ENCODE measurements at places on chromosomes 5 and 9. TPM values are rescaled to one million over a fixed set of nuclear protein-coding genes. Genes with fewer than 3 reads are reported as not detected.

Gene MEIKIN
- not detected for total RNA-seq

Gene PFN3
- total RNA-seq, result not detected

Gene PCDHB13
- 1.4 TPM for total RNA-seq

Gene RIC1
- 34.2 TPM for total RNA-seq

Gene ZNF483
- total RNA-seq, result 1.8 TPM

Gene MLANA
- total RNA-seq, result not detected

Gene PCDH1
- 94.4 TPM for total RNA-seq

Gene GPX8
- total RNA-seq, result 18.7 TPM

Gene PLCXD3
- total RNA-seq, result 0.51 TPM

Gene C6
- not detected for total RNA-seq

Gene CCL28
- 1.2 TPM for total RNA-seq

Gene BTNL9
- 0.05 TPM for total RNA-seq

Gene IFNK
- total RNA-seq, result not detected

Gene CMYA5
- 0.05 TPM for total RNA-seq

Gene TJP2
- total RNA-seq, result 177 TPM

Gene NDUFS4
- 87.8 TPM for total RNA-seq

Gene ELOVL7
- 0.09 TPM for total RNA-seq

Gene TLN1
- 250 TPM for total RNA-seq

Gene SPOCK1
- 7.0 TPM for total RNA-seq

Gene AQP7
- total RNA-seq, result not detected

Gene ALDH1A1
- 1,650 TPM for total RNA-seq

Gene TIMD4
- not detected for total RNA-seq

Gene PRELID2
- 27.9 TPM for total RNA-seq

Gene LCN9
- not detected for total RNA-seq

Gene SAPCD2
- 36.3 TPM for total RNA-seq

Gene CBY3
- total RNA-seq, result not detected

Gene CTXN3
- total RNA-seq, result not detected

Gene OR5C1
- not detected for total RNA-seq

Gene MARCOL
- not detected for total RNA-seq

Gene CDX1
- total RNA-seq, result not detected

Gene CCDC183
- 0.37 TPM for total RNA-seq

Gene PGM5
- total RNA-seq, result 128 TPM

Gene MSMP
- 66.8 TPM for total RNA-seq

Gene SMC2
- 15.5 TPM for total RNA-seq

Gene MCC
- 35.5 TPM for total RNA-seq

Gene F2RL1
- total RNA-seq, result 30.0 TPM

Gene EIF4E1B
- total RNA-seq, result not detected

Gene TAL2
- not detected for total RNA-seq

Gene CCNO
- not detected for total RNA-seq

Gene KCTD16
- 0.05 TPM for total RNA-seq

Gene HAVCR2
- total RNA-seq, result under 0.01 TPM

Gene MGAT1
- total RNA-seq, result 124 TPM

Gene RASGRF2
- 26.4 TPM for total RNA-seq

Gene FBXO10
- total RNA-seq, result 17.0 TPM

Gene NEUROG1
- not detected for total RNA-seq

Gene HRH2
- total RNA-seq, result not detected

Gene HSPB3
- not detected for total RNA-seq

Gene RNF224
- not detected for total RNA-seq
